ENCODE measurements at places on chromosomes 11 and 22. TPM values are rescaled to one million over a fixed set of nuclear protein-coding genes. Genes with fewer than 3 reads are reported as not detected.

The OR5M3 gene
- total RNA-seq: not detected

- H3K4me3 ChIP-seq: no peak overlapping the region
- H3K4me1 ChIP-seq: no peaks in the 10 kb centered on the region
- peaks cover 40% of the 10 kb centered on the region for H3K27me3 ChIP-seq
These were observed 81.5 kb downstream of the FBLN1 start for GRCh38 chr22:45584121-45584570.

DNA sequence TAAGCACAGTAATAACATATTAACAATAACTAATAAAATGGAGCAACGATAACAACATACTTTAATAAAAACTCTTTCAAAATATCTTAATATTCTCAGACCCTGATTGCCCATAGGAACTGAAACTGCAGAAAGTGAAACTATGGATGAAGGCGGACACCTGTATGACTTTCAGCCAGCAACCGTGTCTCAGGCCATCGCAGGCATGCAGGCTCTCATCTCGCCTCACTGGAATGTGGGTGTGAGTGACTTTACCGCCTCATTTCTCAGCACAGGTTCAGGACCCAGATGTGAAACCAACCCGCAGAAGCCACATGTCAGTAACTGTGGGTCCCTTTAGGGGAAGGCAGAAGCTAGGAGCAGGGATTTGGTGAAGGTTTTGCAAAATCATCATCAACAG, 539.1 kb downstream of the FAM181B start:
- no peak for DNase-seq
- no peaks in the 10 kb centered on the region for H3K36me3 ChIP-seq
- H3K4me3 ChIP-seq: no peak overlapping the region
- H3K27ac ChIP-seq: no peak overlapping the region
- H3K4me1 ChIP-seq: no peaks in the 10 kb centered on the region

DNA sequence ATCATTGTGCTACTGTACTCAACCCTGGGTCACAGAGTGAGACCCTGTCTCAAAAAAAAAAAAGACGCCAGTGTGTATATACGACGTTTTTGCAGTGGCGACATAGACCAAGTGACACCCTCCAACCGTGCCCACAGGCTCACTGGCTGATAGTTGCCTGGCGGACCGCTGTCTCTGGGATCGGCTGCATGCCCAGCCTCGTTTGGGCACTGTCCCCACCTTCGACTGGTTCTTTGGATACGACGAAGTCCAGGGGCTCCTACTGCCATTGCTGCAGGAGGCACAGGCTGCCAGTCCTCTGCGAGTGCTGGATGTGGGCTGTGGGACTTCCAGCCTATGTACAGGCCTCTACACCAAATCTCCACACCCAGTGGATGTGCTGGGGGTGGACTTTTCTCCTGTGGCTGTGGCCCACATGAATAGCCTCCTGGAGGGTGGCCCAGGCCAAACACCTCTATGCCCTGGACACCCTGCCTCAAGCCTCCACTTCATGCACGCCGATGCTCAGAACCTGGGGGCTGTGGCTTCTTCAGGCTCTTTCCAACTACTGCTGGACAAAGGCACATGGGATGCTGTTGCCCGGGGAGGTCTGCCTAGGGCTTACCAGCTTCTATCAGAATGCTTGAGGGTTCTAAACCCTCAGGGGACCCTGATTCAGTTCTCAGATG, 1.3 kb downstream of the CSKMT start:
- H3K4me1 ChIP-seq: peaks cover 69% of the 10 kb centered on the region
- peak overlapping the region; percentile 71 for H3K4me3 ChIP-seq
- peak overlapping the region; percentile 97 for H3K27ac ChIP-seq
- H3K27me3 ChIP-seq: no peaks in the 10 kb centered on the region

DNA sequence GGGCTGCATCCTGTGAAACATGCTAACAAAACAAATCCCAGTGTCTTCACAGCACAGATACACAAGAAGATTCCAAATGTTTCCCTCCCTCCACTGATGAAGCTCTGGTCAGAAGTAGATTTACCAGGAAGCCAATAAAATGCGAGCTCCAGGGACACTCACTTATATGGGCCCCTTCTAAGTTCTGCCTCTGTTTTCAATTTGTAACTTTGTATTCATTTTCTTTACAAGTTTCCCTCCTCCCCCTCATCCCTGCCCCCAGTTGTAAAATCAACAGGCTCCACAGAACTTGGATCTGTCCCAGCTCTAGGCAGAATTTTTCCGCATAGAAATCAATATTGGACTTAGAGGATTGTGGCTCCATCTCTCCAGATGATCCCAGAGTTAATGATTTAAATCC, 48.1 kb upstream of the ME3 start:
- H3K4me1 ChIP-seq: no peaks in the 10 kb centered on the region
- no peaks in the 10 kb centered on the region for H3K27me3 ChIP-seq
- H3K36me3 ChIP-seq: no peaks in the 10 kb centered on the region

GRCh38 chr11:85029964-85030363, 597.2 kb downstream of the DLG2 start:
- no peaks in the 10 kb centered on the region for H3K27me3 ChIP-seq
- H3K27ac ChIP-seq: no peak overlapping the region
- H3K4me3 ChIP-seq: no peak overlapping the region
- no peak for DNase-seq
- H3K4me1 ChIP-seq: no peaks in the 10 kb centered on the region

The SCN3B gene
- total RNA-seq: 2.0 TPM

The EFCAB6 gene
- total RNA-seq: 3.4 TPM

DNA sequence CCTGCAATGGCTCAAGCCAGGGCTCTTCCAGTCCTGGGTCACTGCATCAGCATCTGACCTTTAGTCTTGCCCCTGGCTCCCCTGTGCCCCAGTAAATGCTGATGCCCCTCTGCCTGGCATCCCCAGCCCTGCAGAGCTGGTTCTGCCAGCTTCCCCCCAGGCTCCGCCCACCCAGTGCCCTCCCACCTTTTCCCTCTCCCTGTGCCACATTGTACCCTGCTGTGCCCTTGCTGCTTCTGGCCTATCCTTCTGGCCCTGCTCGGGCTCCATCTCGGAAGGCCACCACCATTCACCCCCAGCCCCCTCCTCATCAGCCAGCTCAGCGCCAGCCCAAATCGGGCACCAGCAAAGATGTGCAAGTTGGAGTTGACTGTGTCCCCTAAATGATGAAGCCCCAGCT, 7.4 kb downstream of the CAPN5 start:
- H3K27ac ChIP-seq: peak overlapping the region; percentile 75
- peaks cover 35% of the 10 kb centered on the region for H3K4me1 ChIP-seq
- H3K36me3 ChIP-seq: no peaks in the 10 kb centered on the region
- no peaks in the 10 kb centered on the region for H3K27me3 ChIP-seq
- H3K4me3 ChIP-seq: no peak overlapping the region

GRCh38 chr11:66220566-66220935, 47.9 kb upstream of the RAB1B start:
- peaks cover 6% of the 10 kb centered on the region for H3K4me1 ChIP-seq
- H3K27ac ChIP-seq: no peak overlapping the region
- no peak for DNase-seq
- H3K27me3 ChIP-seq: no peaks in the 10 kb centered on the region
- peaks cover 17% of the 10 kb centered on the region for H3K36me3 ChIP-seq

DNA sequence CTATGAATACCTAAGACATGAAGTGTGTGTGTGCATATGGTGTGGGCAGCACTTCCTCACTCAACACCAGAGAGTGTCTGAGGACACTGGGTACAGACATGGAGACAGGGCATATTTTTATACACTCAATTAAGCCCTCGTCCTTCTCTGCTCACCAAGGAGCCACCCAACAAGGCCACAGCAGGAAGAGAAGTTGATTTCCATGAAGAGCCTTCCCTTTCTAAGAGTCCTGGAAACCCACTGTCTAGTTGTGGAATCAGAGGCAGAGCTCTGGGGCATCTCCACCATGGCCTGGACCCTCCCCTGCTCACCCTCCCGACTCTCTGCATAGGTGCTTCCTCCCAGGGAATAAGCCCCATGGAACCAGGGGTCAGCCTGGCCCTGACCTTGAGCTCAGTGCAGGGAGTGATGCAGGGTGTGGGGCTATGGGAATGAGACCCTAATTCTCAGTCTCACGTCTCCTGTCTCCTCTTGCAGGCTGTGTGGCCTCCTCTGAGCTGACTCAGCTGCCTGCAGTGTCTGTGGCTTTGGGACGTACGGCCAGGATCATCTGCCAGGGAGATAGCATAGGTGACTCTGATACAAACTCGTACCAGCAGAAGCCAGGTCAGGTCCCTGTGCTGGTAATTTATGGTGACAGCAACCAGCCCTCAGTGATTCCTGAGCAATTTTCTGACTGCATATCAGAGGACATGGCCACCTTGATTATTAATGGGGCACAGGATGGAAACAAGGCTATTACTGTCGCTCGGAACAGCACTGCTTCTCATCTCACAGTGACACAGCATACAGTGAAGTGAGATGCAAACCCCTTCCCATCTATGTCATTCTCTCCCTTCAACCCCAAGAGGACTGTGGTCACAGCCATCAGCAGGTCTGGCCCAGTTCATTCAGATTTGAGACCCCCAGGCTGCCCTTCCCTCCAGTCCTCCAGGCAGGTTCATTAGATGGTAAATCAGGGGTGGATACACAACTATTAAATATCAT, 14.6 kb upstream of the IGLL5 start:
- peaks cover 26% of the 10 kb centered on the region for H3K27me3 ChIP-seq
- no peaks in the 10 kb centered on the region for H3K36me3 ChIP-seq
- no peaks in the 10 kb centered on the region for H3K4me1 ChIP-seq

- H3K27ac ChIP-seq: no peak overlapping the region
- peaks cover 21% of the 10 kb centered on the region for H3K36me3 ChIP-seq
- H3K4me1 ChIP-seq: no peaks in the 10 kb centered on the region
- no peaks in the 10 kb centered on the region for H3K27me3 ChIP-seq
- H3K4me3 ChIP-seq: no peak overlapping the region
- DNase-seq: no peak
These were observed 40.3 kb upstream of the NFRKB start for GRCh38 chr11:129935723-129936122.
